M059J (cell line): ENCODE measurements at places on chromosomes 5 and 9.
A peak's percentile ranks its signal among the peaks of the same experiment; 100 is the strongest.

GRCh38 chr5:68822796-68823195, 271.0 kb upstream of the SLC30A5 start:
- DNase-seq, result no peak

DNA sequence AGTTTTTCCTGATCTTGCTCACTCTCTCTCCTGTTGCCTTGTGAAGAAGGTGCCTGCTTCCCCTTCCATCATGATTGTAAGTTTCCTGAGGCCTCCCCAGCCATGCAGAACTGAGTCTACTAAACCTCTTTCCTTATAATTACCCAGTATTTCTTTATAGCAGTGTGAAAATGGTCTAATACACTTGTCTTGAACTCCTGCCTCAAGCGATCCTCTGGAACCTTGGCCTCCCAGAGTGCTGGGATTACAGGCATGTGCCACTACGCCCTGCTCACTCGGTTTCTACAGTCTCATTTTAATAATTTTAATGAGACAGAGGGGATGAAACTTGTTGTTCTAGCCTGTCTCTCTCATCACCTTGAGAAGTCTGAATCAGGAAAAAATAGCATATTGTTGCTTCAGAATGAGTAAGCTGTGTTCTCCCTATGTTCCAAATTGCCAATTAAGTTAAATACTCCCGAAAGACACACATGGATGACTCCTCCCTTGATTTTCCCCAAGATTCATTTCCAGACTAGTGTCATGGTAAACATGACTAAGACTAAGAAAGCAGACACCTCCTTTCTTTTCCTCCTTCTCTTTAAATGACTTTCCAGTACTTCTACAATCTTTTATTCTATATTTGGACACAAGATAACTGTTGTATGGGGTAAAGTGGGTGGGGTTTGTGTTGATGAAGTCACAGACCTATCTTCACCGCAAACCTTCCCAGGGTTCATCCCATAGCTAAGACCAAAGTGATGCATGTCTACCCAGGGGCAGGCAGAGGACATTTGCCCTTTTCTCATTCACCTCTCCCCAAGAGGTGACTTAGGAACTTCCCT, 7.8 kb upstream of the DNAJC18 start:
- DNase-seq, result no peak

- peak; percentile 79 for DNase-seq
Observed at GRCh38 chr5:173882632-173883031, 5.5 kb upstream of the CPEB4 start.

GRCh38 chr9:133485531-133486260, 6.8 kb upstream of the SLC2A6 start:
- DNase-seq, result no peak

DNA sequence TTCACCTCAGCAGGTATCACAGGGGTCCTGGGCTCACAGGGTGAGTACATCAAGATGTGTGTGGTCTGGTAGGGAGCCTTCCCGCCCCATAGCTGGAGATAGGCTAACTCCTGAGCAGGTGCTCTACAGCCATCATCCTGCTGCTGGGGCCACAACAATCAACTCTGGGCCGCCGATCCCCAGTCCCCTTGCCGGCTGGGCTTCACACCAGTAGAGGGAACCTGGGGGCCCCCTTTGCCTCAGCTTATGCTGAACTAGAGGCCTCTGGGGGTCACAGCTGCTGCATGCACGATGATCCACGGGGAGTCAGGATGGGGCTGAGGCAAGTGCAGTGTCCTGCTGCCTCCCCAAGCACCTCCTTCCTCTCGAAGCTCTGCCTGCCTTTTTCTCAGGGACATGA, 46.5 kb downstream of the IRF1 start:
- no peak for DNase-seq

- no peak for DNase-seq
Observed at GRCh38 chr5:127886-128285, 35.9 kb downstream of the PLEKHG4B start.

DNA sequence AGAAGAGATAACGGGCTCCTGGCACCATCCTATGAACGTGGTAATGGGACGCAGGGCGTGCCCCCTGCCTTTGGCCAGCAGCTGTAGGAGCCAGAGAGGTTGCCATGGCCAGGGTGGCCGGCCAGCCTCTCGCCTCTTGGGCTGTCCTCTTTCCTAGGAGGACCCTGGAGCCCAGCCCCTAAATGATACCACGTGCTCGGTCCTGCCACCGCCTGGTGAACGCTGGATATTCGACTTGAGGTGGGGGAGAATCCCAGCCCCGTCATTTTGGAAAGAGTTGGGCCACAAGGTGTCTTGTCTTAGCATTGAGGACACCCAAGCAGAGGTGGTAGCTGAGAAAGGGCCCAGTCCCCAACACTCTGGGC, 391 bp upstream of the NRG2 start:
- no peak for DNase-seq

GRCh38 chr5:40405996-40406740, 273.5 kb upstream of the PTGER4 start:
- no peak for DNase-seq

DNA sequence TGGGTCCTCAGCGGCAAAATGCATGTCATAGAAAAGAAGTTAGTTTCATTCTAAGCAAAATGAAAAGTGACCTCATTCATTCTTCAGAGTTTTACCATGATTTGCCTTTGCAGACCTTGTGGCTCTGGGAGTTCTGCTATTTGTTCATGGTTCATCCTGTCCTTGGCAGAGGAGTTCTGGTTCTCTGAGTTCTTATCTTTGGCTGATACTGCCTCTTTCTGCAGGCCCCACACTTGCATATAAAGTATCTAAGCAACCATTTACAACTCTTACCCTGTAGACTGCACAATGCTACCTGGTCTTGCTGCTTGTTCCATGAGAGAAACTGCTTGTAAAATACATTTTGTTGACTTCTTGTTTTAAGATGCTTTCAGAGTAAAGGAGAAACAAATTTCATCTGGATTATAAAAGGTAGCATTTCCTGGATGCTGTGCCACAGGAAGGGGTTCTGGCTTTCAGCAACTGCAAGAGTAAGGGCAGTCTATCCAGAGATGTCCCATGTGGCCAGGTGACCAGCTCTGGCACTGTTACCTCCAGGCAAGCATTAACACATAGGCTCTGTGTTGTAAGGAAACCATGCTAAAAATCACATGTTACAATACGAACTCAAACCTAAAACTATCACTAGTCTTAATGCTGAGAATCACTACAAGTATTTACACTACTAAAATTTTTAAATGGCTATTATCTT, 513.2 kb downstream of the SPOCK1 start:
- DNase-seq, result no peak

- peak; percentile 24 for DNase-seq
Observed at GRCh38 chr5:90528601-90529193, 687 bp downstream of the LYSMD3 start.

- DNase-seq, result no peak
Observed at GRCh38 chr5:108168915-108169314, 213.0 kb downstream of the FBXL17 start.

DNA sequence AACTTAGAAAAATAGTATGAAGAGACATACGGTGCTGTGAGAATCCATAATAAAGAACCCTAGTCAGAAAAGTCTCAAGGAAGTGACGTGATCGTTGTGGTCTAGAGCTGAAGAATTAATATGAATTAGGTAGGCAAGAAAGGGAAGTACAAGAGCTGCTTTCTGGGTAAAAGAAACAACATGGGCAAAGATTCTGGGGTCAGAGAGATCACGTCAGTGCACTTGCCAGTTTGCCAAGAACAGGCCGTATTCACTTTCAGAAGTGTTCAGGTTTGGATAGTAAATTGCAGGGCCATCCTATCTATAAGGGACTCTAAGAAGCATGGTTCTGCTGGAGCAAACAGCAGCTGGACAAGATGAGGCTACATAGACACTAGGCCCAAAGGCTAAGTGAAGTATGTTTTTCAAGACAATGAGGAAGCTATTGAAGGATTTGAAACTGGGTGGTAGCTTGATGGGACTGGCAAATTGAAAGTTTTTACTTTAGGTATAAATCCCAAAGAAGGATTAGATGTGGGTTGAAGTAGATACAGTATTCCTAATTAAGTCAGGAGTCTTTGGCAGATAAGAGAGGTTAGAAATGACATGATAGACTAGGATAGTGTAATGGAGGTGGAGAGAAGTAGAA, 4.8 kb upstream of the CHD1 start:
- no peak for DNase-seq

DNA sequence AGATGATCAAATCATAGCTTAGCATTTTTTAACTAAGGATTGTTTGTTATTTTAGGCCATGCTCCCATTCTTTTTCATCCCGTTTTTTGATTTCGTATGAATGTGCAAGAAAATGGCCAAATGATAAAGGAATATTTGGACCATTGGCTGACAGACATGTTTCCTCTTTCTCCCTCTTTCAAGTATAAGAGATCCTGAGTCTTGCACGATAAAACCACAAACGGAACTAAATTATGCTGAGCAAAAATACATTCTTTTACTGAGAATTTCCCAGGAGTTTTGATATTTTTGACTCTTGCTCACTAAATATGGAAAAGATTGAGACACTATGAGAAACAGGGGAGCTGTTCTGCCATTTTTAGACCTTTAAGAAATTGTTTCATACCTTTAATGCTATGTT, 90.4 kb upstream of the KLF9 start:
- DNase-seq, result no peak

DNA sequence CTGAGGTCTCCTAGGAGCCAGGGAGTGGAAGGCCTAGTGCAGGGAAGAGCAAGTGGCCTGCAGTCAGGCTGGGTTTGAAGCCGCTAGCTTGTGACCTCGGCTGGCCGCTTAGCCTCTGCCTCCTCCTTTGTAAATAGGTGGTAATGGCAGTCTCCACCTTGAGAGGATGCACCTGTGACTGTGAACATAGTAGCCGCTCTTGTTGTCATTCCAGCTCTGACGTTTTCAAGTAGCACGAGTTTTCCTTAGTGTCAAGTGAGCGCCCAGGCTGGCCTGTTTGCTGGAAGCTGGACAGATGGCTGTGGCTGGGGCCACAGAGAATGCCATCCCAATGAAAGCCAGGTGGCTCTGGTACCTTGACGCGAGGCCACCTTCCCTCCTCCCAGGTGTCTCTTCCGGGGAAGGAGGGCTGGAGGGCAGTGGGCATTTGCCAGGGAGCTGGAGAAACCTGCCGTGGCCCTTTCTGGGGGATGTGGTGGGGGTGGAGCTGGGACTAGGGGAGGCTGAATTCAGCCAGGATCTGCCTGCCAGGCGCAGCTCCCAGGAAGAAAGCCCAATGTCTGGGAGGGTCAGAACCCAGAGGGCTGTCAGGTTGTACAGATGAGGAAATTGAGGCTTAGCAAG, 2.5 kb downstream of the ASS1 start:
- no peak for DNase-seq

DNA sequence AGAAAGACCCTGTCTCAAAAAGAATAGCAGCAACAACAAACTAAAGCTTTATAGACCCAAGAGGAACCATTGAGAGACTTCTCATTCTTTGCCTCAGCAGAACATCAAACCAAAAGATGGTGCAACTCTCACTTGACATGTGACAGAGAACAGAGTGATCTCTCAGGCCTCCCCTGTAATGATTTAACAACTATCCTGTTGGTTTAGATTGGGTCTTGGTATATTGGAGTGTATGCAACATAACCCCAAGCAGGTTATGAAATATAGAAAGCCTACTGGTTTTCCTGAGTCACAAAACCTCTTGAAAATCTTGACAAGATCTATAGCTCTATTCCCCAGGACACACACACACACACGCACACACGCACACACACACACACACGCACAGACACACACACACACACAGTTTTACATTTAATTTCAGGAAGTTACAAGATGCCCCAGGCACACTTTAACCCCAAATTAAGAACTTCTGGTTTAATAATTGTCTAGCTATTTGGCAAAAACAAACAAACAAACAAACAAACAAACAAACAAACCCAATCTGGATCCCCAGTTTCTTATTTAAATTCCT, 6.5 kb upstream of the FGF1 start:
- no peak for DNase-seq

- no peak for DNase-seq
Observed at GRCh38 chr9:19746223-19746622, 42.6 kb downstream of the SLC24A2 start.

DNA sequence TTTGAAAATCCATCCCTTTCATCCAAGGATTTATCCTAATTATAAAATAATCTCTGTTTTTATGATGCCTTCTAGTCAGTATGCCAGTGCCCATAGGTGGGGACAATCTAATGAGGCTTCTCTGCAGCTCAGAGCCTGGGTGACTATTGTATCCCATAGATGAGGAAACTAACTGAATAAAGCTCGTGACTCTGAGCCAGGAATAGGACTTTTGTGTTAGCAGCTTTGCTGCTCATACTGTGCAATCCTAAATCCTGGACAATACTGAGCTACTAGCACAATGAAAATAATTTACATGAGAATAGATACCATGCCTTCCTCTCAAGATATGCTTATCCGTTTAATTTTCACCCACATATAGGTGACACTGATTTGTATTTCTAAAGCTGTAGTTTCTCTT, 443.0 kb downstream of the PLK2 start:
- DNase-seq, result no peak

- DNase-seq, result peak; percentile 28
Observed at GRCh38 chr9:33223696-33224095, 16.3 kb upstream of the SPINK4 start.

GRCh38 chr9:132639322-132639721, 30.5 kb downstream of the DDX31 start:
- no peak for DNase-seq

- no peak for DNase-seq
Observed at GRCh38 chr5:55636177-55636576, 75.9 kb downstream of the SLC38A9 start.

- DNase-seq, result no peak
Observed at GRCh38 chr5:108650997-108651396, 96.7 kb upstream of the FER start.

DNA sequence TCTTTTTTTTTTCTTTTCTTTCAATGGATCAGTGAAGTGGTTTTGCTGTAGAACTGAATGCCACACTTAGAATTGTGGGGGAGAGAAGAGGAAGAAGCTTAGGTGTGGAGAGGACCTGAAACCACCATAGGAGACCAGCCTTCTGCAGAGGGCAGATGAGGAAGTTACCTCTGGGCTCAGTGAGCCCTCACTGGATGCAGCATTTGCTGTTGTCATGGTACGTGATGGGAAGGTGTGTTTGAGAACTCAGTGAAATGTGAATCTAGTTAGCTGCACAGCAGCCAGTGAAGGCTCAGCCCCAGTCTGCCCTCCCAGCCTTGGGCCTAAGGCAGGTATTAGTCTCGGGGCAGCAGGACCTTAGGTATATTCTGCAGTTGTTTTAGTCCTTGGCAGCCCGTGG, 17.5 kb downstream of the CYFIP2 start:
- no peak for DNase-seq

GRCh38 chr5:16809395-16810207, 126.5 kb downstream of the MYO10 start:
- DNase-seq, result peak; percentile 85

DNA sequence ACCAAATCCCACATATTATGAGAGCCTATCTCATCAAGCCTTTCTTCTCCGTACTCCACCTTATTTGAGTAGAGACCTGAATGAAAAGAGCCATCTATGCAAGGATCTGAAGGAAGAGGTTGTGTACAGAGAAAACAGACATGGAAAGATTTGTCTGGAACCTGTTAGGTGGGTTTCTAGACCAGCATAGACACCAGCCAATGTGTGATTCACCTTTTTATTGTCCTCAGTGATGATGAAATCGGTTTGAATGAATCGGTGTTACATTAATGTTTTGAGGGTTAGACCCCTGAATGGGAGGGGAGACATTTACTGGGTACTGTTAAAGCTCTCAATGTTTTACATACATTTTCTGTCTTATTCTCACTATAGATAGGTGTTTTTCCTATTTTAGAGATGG, 223.6 kb downstream of the NMUR2 start:
- no peak for DNase-seq

GRCh38 chr9:78304357-78304756, 7.4 kb downstream of the PSAT1 start:
- no peak for DNase-seq

- DNase-seq, result peak; percentile 92
Observed at GRCh38 chr5:172868436-172868923, 34.4 kb downstream of the ERGIC1 start.
